Activated CD8-positive, alpha-beta memory T cell treated with anti-CD3 and anti-CD28 coated beads, Interleukin-2, amount 50 U/mL, for 4 hours (primary cell): ENCODE measurements at places on chromosomes 5 and 9.

- DNase-seq: no peak
Measured at GRCh38 chr9:133553973-133554713, 19.6 kb downstream of the ADAMTSL2 start.

DNA sequence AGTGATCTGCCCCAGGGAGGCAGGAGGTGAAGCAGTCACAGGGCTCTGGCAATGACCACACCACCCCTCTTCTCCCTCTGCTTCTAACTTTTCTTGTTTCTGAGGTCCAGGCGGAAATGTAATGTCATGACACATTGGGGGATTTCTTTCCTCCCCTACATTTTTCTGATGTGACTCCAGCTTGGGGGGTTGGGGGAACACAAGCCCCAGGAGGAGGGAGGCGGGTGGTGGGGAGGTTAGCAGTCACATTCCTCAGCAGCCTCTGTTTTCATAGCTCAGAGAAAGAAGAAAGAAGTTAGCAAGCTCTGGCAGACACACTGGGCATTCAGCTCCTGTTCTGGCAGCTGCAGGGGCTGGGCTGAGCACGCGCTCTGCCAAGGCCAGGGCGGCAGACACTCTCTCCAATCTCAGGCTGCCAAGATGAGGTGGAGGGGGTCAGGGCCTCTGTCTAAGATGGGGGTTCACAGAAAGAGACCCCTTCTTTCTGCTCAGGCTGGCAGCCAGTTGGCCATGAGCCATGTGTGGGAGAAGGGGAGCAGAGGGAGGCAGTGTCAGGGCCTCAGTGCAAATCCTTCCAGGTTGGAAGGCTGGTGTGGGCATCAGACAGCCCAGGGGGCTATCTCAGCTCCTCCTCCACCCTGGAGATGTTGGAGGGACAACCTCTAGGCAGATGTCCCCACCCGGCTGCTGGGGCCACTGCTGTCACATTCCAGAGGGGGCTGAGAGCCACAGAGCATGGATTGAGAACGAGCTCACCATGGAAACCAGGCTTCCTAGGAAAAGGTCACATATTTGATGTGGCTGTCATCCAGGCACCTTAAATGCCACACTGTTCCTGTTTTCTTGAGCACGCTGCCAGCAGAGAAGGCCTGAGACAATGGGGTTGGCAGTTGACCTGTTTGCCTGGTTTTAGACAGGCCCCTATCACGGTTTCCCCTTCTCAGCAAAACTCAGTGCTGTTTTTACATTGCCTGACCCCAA lies 20.1 kb upstream of the PFDN1 start:
- no peak for DNase-seq

- no peak for DNase-seq
Measured at GRCh38 chr9:127917603-127918002, 762 bp upstream of the ST6GALNAC4 start.

- no peak for DNase-seq
Measured at GRCh38 chr9:25570802-25571201, 107.4 kb downstream of the TUSC1 start.

DNA sequence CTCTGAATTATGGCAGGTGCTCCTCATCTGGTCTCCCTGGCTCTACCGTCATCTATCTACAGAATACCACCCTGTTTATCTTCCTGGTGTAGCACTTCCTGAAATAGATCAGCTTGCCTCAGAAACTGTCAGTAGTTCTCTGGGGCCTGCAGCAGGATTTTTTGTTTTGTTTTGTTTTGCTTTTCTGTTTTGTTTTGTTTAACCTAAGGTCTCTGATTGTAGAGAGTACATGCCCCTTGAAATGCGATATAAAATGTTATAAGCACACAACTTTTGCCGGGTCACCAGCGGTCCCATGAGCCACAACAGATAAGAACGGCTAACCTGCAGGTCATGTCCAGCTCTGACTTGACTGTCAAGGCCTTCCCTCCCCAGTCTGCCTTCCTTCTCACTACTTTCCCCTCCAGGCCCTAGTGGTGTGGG lies 26.6 kb upstream of the CREBRF start:
- no peak for DNase-seq

GRCh38 chr9:121785673-121786542 lies 134.5 kb downstream of the DAB2IP start:
- DNase-seq: no peak

DNA sequence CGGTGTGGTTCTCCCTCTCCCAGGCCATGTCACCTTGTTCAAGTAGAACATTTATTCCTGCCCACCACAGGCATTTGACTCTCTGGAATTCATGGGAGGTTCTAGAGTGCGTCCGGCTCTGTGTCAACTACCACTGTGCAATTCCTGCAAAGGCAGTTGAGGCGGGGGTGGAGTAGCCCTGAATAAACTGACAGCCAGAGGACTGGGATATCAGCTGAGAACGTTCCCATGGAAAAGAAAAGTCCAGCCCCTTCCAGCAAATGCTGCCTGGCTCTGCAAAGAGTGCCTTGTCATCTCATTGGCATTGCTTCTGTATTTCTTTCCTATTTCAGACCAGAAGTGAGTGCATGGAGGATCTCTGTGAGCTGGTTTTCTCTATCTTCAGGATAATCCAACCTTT lies 18.9 kb upstream of the MEGF9 start:
- DNase-seq: no peak

GRCh38 chr5:58735637-58736036 lies 152.8 kb downstream of the RAB3C start:
- no peak for DNase-seq

DNA sequence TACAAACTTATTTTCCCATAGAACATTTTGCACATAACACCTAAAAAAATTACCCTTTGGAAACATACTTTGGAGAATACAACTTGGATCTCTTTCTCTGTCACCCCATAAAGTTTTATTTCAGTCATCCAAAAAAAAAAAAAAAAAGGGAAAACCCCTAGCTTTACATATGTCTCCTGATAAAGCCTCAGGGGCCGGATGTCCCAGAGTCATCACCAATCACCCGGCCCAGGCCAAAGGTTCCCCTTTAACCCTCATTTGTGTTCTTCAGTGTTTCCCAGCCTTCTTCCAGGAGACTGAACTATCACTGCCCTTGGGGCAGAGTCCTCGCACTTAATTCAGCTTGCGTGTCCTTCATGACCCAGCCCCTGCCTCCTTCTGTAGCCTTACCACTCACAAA lies 28.8 kb downstream of the ANXA6 start:
- no peak for DNase-seq

DNA sequence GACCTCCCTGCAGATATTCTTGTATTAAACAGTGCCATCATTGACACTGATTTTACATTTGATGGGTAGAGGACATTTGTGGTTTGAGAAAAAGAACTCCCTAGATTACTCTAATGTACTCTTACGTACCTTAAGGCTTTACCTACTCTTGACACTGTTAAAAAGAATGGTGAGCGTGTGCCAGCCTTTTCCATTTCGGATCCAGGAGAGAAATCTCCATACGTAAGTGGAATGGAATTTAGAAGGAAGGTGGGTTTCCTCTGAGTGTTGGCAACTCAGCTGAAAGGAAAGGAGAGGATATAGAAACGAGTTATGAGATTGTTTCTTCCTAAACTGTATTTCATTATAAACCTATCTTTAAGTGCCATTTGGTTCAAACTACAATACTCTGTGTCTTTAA lies 40.9 kb downstream of the TNPO1 start:
- no peak for DNase-seq

DNA sequence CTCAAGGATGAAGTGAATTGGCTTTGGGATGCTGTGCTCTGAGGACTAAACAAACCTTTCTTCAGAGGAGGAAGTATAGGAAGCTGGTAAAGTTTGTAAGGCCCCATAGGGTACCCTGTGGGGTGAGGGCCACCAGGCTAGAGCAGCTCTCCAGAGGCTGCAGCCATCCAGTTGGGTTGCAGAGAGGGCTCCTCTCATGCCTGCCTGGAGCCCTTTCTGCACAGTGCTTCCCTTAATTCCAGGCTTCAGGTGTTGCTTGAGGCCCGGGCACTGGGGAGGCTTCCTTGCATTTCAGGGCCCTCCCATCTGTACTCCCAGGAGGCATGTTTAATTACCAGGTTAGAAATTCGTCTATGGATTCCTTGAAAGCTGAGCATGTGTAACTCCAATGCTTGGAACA lies 95.3 kb upstream of the FSTL4 start:
- no peak for DNase-seq

- DNase-seq: peak; percentile 51
Measured at GRCh38 chr9:131739133-131739958, 530 bp downstream of the RAPGEF1 start.

DNA sequence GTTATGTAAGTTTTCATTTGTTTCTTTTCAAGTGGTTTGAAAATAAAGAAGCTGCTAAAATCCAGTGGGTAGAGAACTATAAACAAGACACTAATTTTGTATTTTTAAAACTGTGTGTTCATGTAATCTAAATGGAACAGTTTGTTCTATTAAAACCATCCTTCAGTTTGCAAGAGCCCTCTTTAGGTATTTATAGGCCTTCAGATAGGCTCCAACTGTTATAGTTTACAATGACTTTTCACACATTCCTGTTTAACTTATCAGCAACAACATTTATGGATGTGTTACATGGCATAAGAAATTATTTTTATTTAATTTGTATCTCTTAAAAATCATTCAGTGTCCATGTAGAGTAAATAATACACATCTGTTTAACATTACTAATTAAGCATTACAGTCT lies 126.7 kb upstream of the SLCO6A1 start:
- no peak for DNase-seq
